ENCODE measurements at places on chromosomes 4 and X.

DNA sequence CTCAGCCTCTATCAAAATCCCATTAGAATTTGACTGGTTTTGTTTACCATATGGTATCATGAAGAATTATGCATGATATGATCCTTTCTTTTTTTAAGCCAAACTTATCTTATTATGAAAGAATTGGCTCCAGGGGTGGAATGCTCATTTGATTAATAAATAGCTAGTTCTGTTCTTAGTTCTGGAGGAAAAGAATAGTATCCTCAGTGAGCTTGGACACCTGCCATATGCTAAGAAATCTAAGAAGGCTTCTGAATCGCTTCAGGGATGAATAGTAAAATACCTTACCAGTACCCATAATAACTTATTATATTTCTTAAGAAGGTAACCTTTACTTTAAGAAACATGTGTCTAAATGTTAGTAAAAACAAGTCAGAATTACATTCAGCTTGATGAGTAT lies 803.6 kb downstream of the ADGRL3 start:
- DNase-seq: no peak

- no peak for DNase-seq
These were observed 26.5 kb downstream of the SLIT2 start for GRCh38 chr4:20278195-20278594.

DNA sequence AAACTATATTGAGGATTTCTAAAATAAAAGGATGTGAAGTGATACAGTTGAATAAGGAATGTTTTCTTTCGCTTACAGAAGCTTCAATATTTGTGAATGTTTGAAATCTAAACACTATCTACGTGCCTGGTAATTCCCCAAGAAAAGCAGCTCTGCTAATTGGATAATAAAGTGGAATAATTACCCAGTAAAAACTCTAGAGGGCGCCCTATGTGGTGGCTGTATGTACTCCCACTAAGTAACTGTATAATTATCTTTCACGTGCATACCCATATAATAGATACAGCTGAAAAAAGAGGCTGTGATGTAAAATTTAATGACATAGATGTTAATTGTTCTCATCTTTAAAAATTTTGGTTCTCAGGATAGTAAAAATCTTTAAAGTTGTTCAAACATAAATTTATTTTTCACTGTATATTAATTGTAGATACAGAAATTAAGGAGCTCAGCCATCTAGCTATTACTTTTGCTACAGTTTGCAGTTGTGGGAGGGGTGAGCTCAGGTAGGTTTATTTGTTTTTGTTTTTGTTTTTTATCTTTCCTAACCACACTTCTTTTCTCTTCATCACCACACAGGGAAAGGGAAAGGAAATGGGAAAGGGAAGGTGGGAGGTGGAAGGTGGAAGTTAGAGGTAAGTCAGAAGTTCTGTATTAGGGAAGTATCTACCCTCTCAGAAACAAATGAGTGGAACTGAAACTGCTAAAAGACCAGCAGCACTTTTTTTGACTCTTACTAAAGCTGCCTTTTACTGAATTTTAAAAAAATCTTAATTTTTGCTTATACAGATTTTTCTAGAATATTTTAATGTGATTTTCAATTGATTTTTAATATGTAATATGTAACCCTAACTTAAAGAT lies 151.7 kb upstream of the RPS6KA6 start:
- no peak for DNase-seq

- DNase-seq: no peak
These were observed 50.8 kb downstream of the ANAPC10 start for GRCh38 chr4:145047151-145047550.

GRCh38 chr4:189147005-189147929 lies 793.4 kb upstream of the FRG1 start:
- DNase-seq: no peak

Data from stimulated activated naive CD4-positive, alpha-beta T cell (primary cell).